Pancreas (tissue), 10 donors: ENCODE measurements at places on chromosomes 13 and 19.

DNA sequence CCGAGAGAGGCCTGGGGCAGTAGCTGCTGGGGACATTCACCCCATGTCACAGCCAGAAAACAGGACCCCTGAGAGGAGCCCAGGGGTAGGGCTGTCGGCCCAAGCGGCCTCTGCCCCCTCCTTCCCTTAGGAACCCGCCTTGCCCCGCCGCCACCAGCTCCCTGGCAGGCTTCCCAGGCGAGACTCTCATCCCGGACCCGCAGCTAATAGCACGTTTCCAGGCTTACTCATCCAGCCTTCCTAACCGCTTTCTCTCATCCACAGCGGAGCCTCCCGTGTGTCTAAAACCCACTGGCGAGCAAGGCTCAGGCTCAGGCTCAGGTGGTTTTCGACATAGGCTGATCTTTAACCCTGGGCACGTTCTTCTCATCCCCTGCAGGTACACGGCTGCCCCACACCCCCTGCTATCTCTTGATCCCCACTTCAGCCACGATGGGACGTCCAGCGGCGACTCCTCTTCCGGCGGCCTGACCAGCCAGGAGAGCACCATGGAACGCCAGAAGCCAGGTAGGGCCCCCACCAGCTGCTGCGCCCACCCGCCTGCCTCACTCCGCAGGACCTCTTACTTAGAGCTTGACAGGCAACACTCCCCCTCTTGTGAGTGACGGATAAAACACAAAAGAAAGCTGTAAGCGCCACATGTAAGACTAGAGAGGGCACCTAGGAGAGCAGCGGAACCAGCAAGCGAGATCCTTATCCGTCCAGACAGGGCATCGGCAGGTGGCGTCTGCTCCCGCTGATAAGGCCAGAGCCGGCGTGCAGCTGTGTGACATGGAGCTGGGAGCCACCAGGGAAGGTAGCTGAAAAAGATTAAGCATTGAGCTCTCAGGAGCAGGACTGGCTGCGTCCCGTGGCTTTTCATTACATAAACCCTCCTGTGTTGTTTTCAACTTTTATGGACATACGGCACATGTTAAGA lies 71.3 kb downstream of the DPF1 start:
- DNase-seq, result no peak

- no peak for DNase-seq
Measured at GRCh38 chr13:70666883-70667556, 558.8 kb upstream of the KLHL1 start.

DNA sequence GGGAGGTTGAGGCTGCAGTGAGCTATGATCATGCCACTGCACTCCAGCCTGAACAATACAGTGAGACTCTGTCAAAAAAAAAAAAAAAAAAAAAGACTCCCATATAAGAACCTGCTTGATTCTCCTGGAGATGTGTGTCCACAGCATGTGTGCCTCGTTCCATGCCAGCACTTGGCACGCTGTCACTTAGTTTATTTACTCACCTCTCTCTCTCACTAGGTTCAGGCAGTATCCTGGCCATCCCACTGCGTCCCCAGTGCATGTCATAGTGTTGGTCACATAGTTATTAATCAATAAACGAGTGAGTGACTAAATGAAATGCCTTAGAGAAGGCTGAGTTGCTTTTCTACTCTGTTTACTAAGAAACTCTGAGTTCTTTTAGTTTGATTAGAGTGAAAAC lies 79.1 kb upstream of the GPR12 start:
- no peak for DNase-seq

- DNase-seq, result no peak
Measured at GRCh38 chr13:45105895-45106294, 14.4 kb upstream of the GTF2F2 start.

DNA sequence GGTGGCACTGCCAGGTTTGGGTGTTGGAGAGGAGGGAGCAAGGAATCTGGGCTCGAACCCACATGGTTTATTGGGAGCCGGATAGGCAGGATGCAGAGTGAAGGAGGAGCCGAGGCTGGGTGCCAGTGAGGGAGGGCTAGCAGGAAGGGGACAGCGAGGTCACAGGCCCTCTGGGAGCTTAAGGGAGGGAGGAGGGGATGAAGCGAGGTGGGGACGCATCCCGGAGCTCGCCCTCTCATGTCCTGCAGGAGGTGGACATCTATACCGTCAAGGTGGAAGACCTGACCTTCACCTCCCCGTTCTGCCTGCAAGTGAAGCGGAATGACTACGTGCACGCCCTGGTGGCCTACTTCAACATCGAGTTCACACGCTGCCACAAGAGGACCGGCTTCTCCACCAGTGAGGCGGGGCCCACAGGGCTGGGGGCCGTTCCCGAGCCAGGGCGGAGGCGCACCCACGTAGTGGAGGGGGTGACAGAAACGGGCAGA lies 3.5 kb upstream of the ADM5 start:
- DNase-seq, result no peak

DNA sequence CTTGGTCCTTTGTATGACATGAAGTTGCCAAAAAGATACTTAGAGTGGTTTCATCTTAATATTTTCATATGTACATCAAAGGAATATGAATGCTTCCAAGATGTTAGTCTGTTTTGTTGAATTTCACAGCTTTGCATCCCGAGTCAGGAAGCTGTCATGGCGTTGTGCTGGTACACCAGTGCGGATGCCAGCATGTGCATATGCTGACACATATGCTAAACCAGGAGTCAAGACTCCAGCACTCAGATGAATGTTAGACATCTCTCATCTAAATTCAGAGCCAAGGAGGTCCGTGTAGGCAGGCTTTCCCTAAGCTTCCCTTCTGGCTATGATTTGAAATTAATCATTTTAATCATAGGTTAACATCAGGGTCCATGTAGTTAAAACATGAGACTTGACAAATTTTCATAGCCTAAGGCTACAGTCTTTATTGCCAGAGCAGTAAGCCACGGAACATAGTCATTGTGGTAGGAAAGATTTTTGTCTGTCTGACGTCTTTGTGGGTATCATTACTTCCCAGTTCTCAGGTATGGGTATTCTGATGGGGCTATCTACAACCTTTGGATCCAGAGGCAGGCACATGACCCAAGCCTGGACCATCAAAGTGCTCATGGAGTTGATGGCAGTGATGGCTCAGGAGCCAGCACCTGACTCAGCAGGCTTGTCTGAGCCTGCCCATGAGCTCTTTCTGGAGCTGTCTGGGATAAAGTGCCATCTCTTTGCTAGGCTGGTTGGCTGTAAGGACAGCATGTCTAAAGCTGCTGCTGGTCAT lies 246.1 kb downstream of the KCNRG start:
- no peak for DNase-seq

GRCh38 chr13:84470528-84470927 lies 588.3 kb upstream of the SLITRK1 start:
- DNase-seq, result no peak

DNA sequence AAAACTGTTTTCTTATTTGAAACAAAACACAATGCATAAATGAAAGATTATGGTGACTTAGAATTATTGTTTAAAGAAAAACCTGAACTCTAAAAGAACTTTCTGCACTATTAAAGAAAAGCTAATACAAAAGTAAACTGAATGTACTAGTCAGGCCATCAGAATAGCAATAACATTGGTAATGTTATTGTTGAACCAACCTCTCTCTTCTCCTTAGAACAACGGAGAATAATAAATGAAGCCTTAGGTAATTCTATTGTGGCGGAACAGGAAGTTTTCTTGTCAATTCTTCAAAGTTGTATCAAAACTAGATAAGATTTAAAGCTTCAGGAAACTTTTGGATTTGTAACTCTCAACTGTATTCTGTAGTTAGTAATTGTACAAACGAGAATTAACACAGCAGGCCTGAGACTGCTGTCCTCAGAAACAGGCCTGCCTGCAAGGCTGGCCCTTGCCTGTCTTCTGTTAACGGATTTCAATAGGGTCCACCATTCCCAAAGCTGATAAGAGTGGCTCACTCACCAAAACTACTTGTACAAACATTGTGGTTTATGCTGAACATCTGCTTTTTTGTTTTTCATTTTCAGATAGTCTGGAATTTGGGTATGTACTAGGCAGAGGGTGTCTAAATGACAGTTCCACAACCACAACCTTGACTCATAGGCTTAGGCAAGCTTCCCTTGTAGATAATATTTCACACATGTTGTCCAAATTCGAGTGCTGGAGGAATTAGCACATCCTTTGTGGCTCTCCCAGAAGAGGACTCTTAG lies 825.8 kb downstream of the GPC5 start:
- DNase-seq, result no peak

GRCh38 chr13:77196052-77196618 lies 130.8 kb downstream of the MYCBP2 start:
- no peak for DNase-seq

DNA sequence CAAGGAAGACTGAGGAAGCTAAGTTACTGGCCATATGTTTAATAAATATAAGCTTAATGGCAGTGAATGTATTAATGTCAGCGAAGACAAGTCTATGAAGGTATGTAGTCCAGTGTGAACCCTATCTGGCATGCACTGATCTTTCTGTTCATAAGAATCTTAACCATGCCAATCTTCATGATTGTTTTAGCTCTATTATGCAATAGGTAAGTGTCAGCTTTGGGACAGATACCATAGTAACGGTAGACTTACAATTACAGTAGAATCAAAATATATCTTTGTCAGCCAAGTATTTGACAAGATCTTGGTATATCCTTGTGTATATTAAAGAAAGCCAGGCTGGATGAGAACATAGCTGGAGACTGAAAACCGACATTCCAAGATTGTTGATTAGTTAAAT lies 428.5 kb downstream of the SPRY2 start:
- DNase-seq, result no peak

DNA sequence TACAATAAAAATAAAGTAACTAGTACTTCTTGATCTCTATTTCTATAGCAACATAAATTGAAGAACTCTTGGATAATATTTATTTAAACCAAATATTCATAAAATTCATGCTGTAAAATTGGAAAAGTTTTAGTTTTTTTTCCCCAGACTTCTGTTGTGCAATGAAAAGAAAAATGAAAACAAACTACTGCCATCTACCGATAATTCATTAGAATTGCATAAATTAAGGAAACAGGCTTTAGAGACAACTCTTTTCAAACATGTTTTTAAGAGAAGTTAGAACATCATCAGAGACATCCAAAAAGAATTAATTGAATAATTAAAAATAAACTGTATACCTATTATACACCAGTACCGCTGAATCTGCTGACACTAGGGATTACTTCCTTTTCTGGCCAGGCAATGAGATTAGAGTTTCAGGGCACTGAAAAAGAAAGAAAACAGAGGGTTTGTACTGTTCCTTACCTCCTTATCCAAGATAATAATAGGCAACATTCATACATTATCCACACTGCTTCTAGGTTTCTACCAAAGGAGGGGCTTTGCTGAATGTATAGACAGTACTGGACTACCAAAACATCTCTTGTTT lies 4.9 kb downstream of the CCDC122 start:
- DNase-seq, result no peak

DNA sequence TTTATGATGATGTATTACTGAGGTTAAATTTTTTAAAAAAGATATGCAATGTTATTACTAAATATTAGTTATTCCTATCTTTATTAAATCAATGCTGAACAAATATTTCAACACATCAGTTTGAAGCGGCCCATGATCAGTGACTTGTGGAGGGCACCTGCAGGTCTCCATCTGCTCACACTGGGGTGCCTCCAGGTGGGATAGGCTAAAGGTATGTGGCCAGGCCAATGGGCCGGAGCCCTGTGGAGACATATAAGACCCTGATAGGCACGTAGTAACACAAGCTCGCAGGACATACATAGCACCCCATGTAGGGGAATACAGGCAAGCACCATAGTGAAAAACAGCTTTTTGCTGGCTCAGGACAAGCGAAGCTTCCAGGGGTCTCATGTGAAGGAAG lies 469.8 kb downstream of the ZNF536 start:
- DNase-seq, result no peak

DNA sequence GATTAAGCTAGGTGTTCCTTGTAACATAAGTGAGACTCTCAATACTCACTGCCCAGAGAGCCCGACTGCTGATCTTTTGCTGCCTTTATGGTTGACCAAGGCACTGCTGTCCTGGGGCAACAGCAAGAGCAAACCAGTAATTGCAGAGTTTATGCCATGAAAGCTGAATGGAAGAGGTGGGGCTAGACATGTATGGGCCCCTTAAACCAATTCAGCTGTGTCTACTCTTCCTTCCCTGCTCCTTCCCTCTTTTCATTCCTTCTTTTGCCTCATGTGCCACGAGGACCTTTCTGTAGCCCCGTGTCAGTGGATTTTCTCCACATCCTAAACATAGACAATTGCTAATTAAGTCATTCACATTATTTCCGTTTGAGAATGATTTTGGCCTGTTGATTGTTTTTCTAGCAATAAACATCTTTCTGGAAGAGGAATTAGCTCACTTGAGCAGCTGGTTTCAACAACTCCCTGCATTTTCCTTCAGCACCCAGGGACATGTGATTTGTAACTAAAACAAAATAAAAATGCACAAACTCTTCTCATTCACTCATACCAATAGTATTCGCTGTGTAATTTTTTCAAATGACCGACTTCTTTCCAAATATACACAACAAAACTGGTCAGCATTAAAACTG lies 40.5 kb downstream of the RAP2A start:
- DNase-seq, result no peak

- DNase-seq, result no peak
Measured at GRCh38 chr13:98508685-98509084, 68.2 kb downstream of the STK24 start.

GRCh38 chr19:15015946-15016542 lies 33.2 kb upstream of the CASP14 start:
- DNase-seq, result no peak

- no peak for DNase-seq
Measured at GRCh38 chr13:104301171-104301975, 1235.2 kb upstream of the SLC10A2 start.

- DNase-seq, result no peak
Measured at GRCh38 chr13:40495621-40496001, 170.8 kb downstream of the FOXO1 start.

GRCh38 chr19:35987571-35987896 lies 7.5 kb upstream of the SDHAF1 start:
- DNase-seq, result no peak

GRCh38 chr19:7355151-7355820 lies 6.5 kb downstream of the ARHGEF18 start:
- peak; percentile 52 for DNase-seq

- DNase-seq, result peak; percentile 87
Measured at GRCh38 chr19:18469069-18469846, 31.3 kb upstream of the ISYNA1 start.

DNA sequence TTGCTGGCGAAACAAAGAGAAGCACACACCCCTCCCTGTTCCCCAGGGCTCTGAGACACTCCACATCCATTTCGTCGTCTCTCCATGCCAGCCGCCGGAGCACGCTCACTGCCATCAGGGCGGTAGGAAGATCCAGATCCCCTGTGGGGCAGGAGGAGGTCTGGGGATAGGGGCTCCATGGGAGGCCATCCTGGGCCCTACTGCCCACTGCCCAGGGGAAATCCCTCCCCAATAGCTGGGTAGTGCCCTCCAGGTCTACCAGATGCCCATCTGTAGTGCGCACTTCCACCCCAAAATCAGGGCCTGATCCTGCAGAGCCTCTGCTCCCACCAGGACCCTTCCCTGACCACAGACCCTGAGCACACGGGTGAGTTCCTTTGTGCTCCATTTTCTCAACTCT lies 80.3 kb downstream of the EFNB2 start:
- DNase-seq, result no peak
